Stimulated activated CD8-positive, alpha-beta memory T cell treated with anti-CD3 and anti-CD28 coated beads, Interleukin-4, amount 100 ng/mL, for 48 hours (primary cell): ENCODE measurements at places on chromosomes 11 and 22.

DNA sequence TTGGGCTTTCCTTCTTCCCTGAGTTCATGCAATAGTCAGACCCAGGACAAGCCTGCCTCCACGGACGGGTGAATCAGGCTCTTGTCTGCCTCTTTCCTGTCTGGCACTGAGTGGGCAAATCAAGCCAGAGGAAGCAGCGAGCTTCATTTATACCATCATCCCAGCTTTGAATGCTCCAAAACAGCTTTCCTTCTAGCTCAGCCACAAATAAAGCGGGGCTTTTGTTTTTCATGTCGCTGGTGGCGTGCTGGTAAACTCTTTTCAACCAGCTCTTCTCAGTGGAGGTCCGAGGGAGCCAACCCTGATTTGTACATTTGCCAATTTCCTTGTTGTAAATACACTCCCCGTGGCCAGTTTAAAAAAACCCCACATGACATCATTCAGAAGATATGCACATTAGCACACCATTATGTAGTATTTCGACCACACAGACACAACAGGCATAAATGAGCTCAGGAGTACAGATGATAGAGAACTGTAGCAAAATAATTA, 8.6 kb downstream of the C11orf91 start:
- no peak for DNase-seq

DNA sequence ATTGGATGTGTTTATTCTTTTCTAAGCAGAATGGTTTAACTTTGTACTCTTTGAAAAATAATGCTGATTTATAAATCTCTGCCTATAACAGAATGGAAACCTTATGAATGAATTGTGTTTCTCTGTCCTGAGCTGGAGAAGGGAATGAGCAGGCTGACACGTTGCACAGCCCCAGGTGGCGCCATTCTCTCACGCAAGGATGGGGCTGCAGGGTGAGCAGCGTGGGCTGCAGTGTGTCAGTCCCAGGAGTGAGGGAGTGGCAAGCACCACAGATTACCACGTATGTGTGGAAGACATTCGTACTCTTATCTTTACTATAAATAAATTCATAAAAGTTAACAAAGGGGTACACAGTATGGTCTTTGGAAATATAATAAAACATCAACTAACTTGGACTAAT, 33.4 kb downstream of the FDX1 start:
- peak; percentile 49 for DNase-seq

DNA sequence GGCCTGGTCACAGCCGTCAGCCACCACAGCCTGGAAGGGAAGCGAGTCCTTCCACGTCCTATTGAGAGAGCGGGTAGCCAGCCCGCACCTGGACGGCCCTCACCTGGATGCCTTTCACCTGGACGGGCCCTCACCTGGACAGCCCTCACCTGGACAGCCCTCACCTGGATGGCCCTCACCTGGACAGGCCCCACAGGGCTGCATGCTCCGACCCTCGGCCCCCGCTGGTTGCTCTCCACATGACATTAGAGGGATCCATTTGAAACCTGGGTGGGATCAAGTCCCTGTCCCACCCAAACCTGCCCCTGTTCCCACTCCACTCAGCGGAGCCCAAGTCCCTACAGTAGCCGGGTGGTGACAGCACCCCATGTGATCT, 3.7 kb downstream of the C1QTNF6 start:
- DNase-seq: no peak

DNA sequence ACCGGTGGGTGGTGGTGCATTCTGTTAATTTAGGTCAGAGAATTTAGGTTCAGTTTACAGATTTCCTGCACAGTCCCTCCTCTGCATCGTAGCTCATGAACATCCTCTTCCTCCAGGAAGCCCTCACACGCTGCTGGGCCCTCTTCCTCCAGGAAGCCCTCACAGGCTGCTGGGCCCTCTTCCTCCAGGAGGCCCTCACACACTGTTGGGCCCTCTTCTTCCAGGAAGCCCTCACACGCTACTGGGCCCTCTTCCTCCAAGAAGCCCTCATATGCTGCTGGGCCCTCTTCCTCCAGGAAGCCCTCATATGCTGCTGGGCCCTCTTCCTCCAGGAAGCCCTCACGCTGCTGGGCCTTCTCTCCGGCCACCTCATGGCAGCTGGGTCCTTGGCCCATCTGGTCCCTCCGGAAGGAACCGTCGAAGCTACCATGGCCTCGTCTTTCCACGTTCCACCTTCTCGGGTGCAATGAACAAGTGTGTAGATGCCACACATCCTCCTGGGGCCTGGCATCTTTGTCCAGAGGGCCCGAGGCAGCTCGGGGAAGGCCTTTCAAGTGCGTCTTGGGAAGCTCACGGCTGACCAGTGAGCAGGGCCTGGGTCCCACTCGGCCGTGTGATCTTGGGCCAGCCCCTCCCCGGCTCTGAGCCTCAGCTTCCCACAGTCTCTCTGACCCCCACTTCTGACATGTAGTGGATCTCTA, 58.9 kb upstream of the PPARA start:
- no peak for DNase-seq

DNA sequence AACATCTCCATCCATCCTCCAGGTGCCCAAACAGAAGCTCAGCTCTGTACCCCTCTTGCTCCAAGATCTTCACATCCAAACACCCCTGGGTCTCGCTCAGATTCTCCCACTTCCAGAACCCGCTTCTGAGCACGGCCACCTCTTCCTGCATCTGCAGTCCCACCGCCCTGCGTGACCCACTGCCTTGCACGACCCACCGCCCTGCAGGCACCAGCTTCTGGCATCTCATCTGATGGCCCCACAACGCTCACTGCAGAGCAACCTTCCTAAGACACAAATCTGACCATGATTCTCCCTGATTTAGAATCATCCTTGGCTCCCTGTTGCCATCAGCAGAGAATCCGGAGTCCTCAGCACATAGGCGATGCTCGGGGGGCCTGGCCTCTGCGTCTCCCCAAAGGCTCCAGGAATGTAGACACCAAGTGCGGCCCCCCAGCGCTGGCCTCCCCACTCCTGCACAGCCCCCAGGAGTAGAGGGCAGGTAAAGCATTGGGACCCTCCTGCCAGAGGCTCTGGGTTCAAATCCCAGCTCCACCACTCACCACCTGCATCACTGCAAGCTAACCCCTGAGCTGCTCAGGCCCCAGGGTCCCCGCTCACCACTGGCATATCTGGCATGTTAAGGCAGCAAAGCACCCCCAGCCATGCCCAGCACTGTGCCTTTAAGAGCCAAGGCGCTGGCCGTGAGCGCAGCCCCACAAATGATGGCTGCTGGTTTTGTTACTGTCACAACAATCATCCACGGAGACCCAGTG, 459.3 kb downstream of the BRD1 start:
- DNase-seq: no peak

- DNase-seq: no peak
Observed at GRCh38 chr11:65418431-65418680, 4.2 kb upstream of the NEAT1 start.

DNA sequence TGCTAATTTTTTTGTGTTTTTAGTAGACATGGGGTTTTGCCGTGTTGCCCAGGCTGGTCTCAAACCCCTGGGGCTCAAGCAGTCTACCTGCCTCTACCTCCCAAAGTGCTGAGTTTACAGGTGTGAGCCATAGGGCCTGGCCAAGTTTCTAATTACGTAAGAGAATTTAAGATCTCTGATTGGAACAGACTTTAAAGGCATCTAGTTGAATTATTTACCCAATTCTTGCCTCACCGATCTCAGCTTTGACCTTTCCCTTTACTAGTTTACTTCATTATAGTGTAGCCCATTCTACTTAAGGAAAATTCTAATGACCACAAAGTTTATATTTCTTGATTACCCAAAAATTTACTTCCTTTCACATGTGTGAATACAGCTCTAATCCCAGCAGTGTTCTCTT, 81.6 kb downstream of the YAP1 start:
- DNase-seq: no peak

- DNase-seq: no peak
Observed at GRCh38 chr11:45343444-45343843, 57.3 kb upstream of the SYT13 start.

GRCh38 chr11:27248576-27249509, 114.2 kb downstream of the CCDC34 start:
- no peak for DNase-seq

GRCh38 chr22:29216873-29217666, 11.4 kb downstream of the EMID1 start:
- no peak for DNase-seq

DNA sequence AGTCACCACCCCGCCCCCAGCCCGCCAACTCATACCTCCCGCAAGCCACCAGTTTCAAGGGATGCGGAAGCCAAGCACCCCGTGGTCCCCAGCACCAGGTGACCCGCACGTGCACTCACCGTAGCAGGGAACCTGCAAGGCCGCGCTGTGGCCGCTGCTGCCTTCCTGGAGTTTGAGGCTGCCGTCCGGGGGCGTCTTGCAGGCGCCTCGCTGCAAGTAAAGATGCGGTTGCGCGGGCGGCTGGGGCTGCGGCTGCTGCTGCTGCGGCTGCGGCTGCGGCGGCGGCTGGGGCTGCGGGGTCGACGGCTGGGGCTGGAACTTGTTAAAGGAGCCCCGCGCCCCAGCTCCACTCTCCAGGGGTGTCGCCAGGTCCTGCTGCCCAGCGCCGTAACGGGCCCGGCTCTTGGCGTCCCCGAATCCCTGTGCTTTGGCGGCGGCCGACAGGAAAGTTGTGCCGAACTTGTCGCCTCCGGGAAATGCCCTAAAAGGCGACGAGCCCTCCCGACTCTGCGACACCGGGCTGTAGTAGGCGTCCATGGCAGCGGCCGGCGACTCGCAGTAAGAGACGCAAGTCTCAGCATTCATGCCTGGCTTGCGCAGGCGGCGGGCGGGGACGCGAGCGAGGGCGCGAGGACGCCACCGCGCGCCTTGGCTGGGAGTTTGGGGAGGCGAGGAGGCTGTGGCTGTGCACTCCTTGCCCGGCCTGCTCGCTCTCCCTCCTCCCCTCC, at the start of gene ALX4:
Gene ALX4 (minus strand): TSS at position 662 of the 728 bp plus-strand sequence. CDS start 77 bp downstream, at position 585.
- DNase-seq: peak; percentile 54

- DNase-seq: no peak
Observed at GRCh38 chr11:87039371-87039770, 1.6 kb downstream of the TMEM135 start.

DNA sequence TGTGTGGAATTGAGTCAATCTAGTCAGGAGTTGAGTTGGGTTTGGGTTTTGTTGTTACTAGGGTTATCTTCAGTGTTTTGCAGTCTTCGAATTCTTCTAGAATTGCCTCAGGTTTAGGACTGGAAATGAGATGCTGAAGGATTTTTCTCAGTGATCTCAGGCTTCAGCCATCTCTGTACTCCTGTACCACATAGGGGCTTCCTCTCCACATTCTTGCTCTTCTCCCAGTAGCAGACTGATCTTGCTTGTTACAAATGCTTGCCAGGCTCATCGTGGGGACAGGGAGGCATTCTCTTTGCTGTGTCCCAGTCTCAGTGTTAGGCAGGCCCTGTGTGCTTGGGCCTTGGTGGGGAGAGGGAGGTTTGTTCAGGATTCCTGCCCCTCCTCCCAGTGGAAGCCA, 96.1 kb downstream of the LRRC32 start:
- DNase-seq: no peak

GRCh38 chr11:113073290-113073953, 112.2 kb downstream of the NCAM1 start:
- no peak for DNase-seq
